ENCODE measurements at places on chromosomes 12 and 14. TPM values are rescaled to one million over a fixed set of nuclear protein-coding genes. Genes with fewer than 3 reads are reported as not detected.

DNA sequence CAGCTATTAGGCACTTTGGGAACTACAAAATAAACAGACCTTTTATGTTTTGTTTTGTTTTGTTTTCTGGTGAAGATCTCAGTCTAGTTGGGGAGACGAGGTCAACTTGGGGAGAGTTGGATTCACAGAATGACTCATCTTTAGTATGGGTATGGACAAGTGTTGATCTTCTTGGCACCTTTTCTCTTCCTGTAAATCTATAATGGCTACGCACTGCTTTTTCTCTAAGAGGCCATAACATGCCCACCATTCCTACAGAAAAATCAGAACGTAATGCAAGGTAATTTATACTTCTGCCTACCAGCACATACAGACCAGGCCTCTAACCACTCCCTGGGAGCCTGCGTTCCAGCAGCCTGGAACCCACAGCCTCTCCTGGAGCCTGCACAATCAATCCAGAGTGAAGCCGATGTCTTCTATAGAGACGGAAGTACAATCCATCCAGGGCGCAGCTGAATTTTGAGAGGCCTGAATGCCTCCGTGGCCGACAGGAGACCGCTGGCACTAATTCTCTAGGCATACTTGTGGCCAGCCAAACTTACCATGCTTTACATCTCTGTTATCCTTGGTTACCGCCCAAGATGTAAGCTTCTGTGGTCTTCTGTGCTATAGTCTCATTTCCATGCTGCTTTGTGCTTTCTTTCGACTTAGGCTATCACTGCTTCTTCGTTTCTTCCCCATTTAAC is 717 bp downstream of the PPHLN1 start:
- H3K4me3 ChIP-seq = peak overlapping the region; percentile 95
- no peaks in the 10 kb centered on the region for H3K27me3 ChIP-seq
- H3K36me3 ChIP-seq = peaks cover 17% of the 10 kb centered on the region
- H3K4me1 ChIP-seq = peaks cover 38% of the 10 kb centered on the region
- peak; percentile 73 for DNase-seq

GRCh38 chr12:9332564-9332963 is 124.4 kb upstream of the PZP start:
- peaks cover 4% of the 10 kb centered on the region for H3K36me3 ChIP-seq
- DNase-seq = no peak
- H3K27me3 ChIP-seq = no peaks in the 10 kb centered on the region
- peaks cover 13% of the 10 kb centered on the region for H3K4me1 ChIP-seq
- H3K4me3 ChIP-seq = no peak overlapping the region

- no peak overlapping the region for H3K4me3 ChIP-seq
- H3K27me3 ChIP-seq = no peaks in the 10 kb centered on the region
- no peaks in the 10 kb centered on the region for H3K36me3 ChIP-seq
- no peaks in the 10 kb centered on the region for H3K4me1 ChIP-seq
Measured at GRCh38 chr12:78579846-78580245, 284.7 kb upstream of the SYT1 start.

- no peaks in the 10 kb centered on the region for H3K36me3 ChIP-seq
- H3K27ac ChIP-seq = no peak overlapping the region
- no peaks in the 10 kb centered on the region for H3K4me1 ChIP-seq
- H3K27me3 ChIP-seq = no peaks in the 10 kb centered on the region
- H3K4me3 ChIP-seq = no peak overlapping the region
- DNase-seq = no peak
Measured at GRCh38 chr14:37813732-37814131, 218.3 kb downstream of the TTC6 start.

NUAK1 gene
- total RNA-seq = 0.02 TPM

TMEM119 gene
- 0.47 TPM for total RNA-seq

- H3K27ac ChIP-seq = no peak overlapping the region
- no peaks in the 10 kb centered on the region for H3K36me3 ChIP-seq
- no peaks in the 10 kb centered on the region for H3K4me1 ChIP-seq
- H3K4me3 ChIP-seq = no peak overlapping the region
- no peak for DNase-seq
Measured at GRCh38 chr12:81963636-81964035, 204.5 kb upstream of the PPFIA2 start.

Data from activated CD4-positive, alpha-beta T cell treated with anti-CD3 and anti-CD28 coated beads, Interleukin-2, amount 10 ng/mL, durations not matched to agents 24 days and 14 days (primary cell).